PC-3 (cell line): ENCODE measurements at places on chromosomes 2 and 18. TPM values are rescaled to one million over a fixed set of nuclear protein-coding genes. Genes with fewer than 3 reads are reported as not detected.
A peak's percentile ranks its signal among the peaks of the same experiment; 100 is the strongest.

DNA sequence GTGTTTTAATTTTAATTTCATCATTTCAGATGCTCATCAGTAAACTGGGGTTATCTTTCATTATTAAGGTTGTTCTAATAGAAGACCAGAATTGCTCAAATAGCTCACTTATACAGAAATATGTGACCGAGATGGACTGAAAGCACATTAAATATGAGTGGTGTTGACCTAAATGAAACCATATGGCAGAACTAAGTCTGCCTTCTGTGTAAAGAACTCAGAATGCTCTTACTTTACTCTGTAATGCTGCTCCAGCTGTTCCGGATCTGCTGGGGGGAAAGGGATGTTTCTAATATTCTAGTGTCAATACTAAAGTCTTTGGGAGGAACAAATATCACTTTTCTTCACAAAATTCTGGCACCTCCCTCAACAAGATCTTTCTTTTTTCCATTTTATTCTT, 131.0 kb downstream of the DPP4 start:
- no peak for DNase-seq

DNA sequence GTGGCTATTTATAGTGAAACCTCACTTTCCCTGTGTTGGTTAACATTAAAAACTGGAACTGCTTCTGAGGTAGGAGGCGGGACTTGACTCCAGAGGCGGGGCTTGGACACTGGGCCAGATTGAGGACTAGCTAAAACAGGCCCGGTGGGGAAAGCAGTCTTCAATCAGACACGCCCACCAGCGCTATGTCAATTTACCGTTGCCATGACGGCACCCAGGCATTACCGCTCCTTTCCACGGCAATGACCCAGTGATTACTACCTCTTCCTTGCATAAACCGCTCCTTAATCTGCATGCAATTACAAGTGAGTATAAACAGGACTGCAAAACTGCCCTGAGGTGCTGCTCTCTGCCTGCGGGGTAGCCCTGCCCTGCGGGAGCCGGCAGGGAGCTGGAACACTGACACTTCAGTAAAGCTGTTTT, 35.3 kb downstream of the LRRFIP1 start:
- DNase-seq: peak; percentile 74

GRCh38 chr2:240988571-240989271, 9.7 kb upstream of the SNED1 start:
- DNase-seq: no peak

DNA sequence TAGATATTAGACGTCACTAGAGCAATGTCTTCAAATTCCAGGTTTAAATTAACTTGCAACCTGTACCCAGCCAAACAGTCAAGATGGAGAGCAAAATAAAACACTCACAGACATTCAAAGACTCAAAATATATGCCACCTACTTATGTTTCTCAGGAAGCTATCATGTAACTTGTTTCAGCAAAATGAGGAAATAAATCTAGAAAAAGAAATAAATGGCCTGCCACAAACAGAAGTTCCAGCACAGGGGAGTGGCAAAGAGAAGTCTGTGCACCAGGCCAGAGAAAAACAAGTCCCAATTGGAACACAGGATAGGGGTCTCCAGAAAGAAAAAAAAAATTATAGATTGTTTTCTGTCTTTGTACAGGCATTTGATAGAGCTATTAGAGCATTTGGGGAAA, 96.7 kb downstream of the LRP2 start:
- no peak for DNase-seq

- peak; percentile 51 for DNase-seq
Measured at GRCh38 chr2:105410554-105410953, 11.7 kb upstream of the FHL2 start.

- DNase-seq: no peak
Measured at GRCh38 chr2:101768556-101769220, 71.2 kb downstream of the MAP4K4 start.

- DNase-seq: no peak
Measured at GRCh38 chr2:215499331-215499730, 63.5 kb upstream of the FN1 start.

- peak; percentile 60 for DNase-seq
Measured at GRCh38 chr2:55102056-55102812, 52.0 kb upstream of the RTN4 start.

DNA sequence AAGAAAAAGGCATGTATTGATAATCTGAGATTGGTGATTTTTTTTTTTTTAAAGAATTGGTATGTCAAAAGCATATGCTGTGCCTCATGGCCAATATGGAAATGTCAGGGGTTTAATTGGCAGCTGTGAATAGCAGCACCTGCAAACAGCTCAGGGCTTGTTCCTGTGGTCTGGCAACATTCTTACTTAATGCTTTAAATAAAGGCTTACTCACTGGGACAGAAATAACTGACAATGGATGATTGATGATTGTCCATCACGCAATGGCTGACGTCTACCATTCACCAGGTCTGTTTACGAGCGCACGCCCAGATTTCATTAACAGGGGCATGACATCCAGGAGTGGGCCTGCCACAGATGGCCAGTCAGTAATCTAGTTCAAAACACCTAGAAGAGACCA, 66.7 kb downstream of the ETAA1 start:
- peak; percentile 96 for DNase-seq

- DNase-seq: no peak
Measured at GRCh38 chr2:157833721-157834120, 42.4 kb downstream of the ACVR1 start.

DNA sequence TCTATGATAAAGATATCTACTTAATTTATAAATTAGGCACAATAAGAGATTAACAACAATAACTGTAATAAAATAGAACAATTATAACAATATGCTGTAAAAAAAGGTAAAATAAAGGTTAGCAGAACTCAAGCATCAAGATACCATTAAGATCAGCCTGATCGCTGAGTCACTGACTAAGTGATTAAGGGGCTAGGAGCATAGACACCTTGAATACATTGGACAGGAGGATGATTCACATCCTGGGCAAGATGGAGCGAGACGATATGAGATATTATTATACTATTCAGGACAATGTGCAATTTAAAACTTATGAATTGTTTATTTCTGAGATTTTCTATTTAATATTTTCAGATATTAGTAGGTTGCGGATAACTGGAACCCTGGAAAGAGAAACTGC, 1277.8 kb upstream of the ZEB2 start:
- DNase-seq: peak; percentile 73

GRCh38 chr2:67564076-67564475, 166.9 kb downstream of the ETAA1 start:
- DNase-seq: peak; percentile 55

DNA sequence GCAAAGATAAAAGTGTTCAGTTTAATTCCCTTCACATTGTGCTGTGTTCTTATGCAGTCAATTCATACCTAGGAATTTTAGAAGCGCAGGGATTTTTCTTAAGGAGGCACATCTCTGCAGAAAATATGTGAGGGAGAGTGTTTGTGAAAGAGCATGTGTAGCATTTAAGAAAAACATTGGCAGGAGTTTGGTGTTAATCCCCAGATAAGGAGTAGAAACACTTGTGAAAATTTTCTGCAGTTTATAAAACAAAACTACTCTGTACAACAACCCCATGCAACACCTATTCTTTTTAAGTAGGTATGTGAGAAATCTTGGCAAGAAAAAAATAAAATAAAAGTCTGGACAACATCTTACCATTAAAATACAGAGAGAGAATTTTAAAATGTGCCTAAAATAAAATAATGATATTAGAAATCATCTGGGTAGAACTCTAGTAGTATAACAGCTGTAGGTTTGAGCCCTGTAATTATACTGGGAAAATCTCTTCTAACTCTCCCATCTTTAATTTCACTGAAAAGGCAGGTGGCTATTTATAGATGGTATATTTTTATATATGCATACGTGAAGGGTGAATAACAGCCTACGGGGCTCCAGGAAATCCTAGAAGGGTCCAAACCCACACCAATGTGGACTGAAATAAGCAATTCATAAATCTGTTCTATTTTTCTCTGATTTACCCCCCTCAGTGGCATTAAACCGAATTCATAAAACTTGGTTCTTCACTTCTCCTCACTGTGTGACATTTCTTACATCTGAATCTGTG, 6.6 kb downstream of the FZD7 start:
- no peak for DNase-seq

GRCh38 chr2:150020937-150021673, 433.5 kb upstream of the MMADHC start:
- no peak for DNase-seq

DNA sequence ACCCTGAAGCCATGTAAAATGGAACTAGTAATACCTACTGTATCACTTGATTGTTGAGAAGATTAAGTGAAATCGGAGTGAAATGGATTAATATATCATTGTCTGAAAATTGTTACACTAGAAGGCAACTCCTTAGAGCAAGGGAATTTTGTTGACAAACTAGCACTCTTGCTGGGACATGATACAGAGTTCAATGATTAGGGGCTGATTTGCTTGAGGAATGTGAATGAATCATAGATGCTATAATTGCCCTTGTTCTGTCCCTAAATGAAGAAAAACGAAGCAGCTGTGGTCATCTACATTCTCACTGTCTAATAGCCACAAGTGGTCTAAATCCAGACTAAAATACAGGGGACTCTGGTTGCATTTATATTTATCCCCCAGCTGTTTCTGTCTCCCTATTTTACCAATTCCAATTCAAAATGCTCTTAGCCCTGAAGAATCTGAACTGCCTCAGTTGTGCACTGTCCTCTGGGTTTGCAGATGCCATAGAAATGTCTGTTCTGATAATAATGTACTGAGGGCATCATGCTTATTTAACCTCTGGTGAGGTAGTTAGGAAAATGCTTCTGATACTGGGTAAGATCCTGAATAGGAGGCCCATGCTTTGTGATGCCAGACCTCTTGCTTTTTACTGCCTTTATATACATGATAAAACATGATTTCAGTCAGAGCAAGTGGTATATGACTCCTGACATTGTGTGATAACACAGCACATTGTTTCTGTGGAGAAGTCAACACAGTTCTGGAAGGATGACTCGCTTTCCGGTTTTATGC, 382.1 kb downstream of the NRXN1 start:
- peak; percentile 36 for DNase-seq

- DNase-seq: no peak
Measured at GRCh38 chr2:143258126-143258892, 129.1 kb downstream of the ARHGAP15 start.

- DNase-seq: peak; percentile 63
Measured at GRCh38 chr2:174764280-174765255, at the start of gene CHRNA1. Gene CHRNA1 (minus strand): TSS chr2:174764472. CDS start chr2:174764394, 78 bp downstream.

GRCh38 chr2:44335806-44336538, 25.3 kb downstream of the PREPL start:
- no peak for DNase-seq

GRCh38 chr2:180405520-180405919, 398.4 kb upstream of the CWC22 start:
- no peak for DNase-seq

Gene SLC5A7
- 0.06 TPM in 1 of 2 replicates, not detected in the other for total RNA-seq

Gene DSC2
- 4.8 and 6.9 TPM in 2 replicates for total RNA-seq

Gene LOXL3
- 5.8 and 12.4 TPM in 2 replicates for total RNA-seq

Gene DPYSL5
- not detected in 2 replicates for total RNA-seq

Gene IGFBP2
- 174 and 183 TPM in 2 replicates for total RNA-seq

Gene DSC3
- 11.1 and 14.6 TPM in 2 replicates for total RNA-seq

Gene MOGAT1
- not detected in 2 replicates for total RNA-seq

Gene PRKAG3
- not detected in 2 replicates for total RNA-seq

Gene OTOS
- total RNA-seq: not detected in 2 replicates

Gene PLCL1
- not detected in 2 replicates for total RNA-seq

Gene RSAD2
- total RNA-seq: 0.35 and 2.1 TPM in 2 replicates
